ENCODE measurements at places on chromosomes 12 and 14.

DNA sequence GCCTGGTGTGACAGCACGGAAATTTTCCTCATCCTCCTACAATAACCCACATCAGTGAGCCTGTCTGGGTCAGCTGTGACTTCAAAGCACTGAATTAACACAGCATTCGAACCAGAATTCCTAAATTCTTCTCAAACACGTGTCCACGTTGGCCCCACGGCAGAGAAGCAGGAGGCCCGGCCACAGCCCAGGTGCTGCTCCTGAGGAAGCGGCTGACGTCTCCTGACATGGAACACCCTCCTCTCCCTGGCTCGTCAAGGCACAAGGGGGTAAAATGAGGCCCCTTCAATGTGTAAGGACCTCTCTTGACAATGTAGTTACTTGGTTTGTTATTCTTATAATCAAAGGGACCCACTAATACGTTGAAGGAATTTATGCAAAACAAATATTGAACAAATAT is 156.3 kb upstream of the GSC start:
- no peak for DNase-seq

GRCh38 chr12:3389986-3390385 is 101.0 kb upstream of the PRMT8 start:
- DNase-seq = no peak

DNA sequence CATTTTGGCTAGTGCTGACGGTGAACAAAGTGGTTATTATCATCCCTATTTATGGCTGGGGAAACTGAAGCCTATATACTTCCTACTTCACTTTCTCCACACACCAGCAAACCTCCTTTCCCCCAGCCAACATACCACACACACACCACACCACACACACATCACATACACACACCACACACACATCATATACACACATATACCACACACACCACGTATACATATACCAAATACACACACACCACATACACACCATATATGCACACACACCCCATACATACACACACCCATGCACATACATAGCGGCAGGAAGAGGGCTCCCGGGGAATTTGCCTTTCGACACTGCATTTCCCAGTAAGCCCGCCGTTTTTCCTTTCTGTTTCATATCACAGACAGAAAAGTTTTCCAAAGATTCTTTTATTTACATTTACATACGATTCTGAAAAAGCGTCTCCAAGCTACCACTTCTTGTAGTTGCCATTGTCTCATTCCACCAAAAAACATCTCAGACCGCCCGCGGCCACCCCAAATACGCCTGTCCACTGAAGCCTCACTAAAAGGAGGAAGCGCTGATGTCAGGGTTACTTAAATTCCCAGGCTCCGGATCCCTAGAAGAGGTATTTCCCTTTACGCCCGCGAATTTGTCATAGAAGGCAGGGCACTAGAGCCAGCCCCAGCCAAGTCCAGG is 823 bp upstream of the RAB5B start:
- DNase-seq = no peak

- DNase-seq = no peak
These were observed 5.7 kb upstream of the KRT75 start for GRCh38 chr12:52439845-52440244.

GRCh38 chr12:29617407-29617803 is 119.9 kb upstream of the OVCH1 start:
- no peak for DNase-seq

DNA sequence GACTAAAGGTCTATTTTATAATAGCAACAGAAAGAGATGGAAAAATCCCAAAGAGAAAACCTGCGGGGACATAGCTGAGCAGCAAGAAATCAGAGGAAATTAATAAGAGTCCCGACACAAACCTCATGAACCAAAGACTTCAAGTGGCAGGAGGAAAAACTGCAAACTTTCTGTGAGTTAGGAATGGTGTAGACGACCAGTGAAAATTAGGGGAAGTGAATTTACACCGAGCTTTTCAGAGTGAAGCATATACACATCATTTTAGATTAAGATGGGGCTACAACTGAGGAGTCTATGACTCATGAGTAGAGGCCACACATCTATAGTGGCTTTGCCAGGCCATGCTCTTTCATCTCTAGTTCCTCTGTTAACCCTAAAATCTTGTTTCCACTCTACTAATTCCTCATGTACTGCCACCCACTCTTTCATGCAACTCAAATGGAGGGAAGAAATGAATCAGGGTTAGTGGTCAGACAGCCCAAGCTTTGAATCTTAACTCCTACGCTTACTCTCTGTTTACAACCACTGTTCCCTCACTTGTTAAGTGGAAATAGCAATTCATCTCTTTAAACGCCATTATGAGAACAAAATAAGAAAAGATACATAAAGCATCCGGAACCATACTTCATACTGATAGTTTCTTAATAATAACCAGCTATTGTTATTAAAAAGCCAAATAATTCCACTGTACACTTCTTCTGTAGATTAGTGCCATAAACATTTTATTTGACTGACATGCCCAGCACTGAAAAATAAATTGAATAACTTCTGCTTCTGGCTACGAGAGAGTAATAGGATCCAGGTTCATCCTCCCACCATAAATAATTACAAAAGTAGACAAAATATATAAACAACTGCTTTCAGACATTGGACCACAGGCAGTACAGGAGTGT is 219.3 kb downstream of the RMST start:
- DNase-seq = no peak

DNA sequence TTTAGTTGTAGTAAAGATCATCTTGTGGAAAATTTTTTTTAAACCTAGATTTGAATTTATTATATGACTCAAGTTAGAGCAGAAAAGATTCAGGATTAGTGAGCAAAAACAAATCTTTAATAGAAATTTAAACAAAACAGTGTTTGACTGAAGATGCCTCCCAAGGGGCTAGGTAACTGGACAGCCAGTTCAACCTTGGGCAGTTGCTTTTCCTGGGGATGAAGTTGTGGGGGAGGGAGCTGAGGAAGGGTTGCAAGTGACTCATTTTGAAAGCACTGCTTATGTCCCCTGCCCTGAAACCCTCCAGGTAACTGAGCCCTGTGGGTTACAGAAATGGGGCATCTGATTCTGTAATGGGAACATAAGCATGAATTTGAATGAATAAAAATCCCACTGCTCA is 13.1 kb downstream of the CFAP54 start:
- DNase-seq = no peak

DNA sequence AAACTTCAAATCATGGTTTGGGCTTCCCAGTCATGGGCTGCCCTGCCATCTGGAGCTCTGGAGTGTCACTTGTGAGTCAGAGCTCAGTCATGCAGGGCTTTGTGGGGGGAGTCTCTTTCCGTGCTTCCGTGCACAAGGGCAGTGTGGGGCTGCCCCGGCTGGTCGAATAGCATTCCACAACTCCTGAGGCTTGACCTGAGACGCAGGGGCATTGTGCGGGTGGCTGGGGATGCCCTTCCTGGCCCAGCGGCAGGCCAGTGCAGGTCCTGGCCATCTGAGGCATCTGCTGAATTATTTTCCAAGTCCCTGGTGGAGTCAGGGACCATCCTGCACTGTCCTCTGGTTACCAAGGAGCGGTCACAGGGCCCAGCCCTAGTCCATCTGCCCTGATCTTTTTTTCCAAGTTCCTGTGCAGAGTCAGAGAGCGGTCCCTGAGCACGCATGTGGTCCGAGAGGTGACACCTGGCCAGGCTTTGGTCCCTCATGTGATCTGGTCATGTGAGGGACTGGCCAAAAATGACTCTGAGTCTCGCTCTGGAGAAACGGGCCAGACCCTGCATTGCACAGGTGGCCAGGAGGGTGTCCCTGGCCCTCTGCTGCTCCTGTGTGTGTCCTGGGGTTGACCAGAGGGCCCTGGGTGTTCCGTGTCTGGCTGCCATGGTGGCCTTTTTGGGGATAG is 167.0 kb upstream of the ALG10B start:
- DNase-seq = peak; percentile 39

- DNase-seq = no peak
These were observed 113.2 kb upstream of the HIF1A start for GRCh38 chr14:61581955-61582615.

GRCh38 chr12:121803861-121804416 is at the start of gene SETD1B:
Gene SETD1B, plus strand, starts transcription at chr12:121804009. Its CDS starts 729 bp downstream, at chr12:121804738.
- no peak for DNase-seq

DNA sequence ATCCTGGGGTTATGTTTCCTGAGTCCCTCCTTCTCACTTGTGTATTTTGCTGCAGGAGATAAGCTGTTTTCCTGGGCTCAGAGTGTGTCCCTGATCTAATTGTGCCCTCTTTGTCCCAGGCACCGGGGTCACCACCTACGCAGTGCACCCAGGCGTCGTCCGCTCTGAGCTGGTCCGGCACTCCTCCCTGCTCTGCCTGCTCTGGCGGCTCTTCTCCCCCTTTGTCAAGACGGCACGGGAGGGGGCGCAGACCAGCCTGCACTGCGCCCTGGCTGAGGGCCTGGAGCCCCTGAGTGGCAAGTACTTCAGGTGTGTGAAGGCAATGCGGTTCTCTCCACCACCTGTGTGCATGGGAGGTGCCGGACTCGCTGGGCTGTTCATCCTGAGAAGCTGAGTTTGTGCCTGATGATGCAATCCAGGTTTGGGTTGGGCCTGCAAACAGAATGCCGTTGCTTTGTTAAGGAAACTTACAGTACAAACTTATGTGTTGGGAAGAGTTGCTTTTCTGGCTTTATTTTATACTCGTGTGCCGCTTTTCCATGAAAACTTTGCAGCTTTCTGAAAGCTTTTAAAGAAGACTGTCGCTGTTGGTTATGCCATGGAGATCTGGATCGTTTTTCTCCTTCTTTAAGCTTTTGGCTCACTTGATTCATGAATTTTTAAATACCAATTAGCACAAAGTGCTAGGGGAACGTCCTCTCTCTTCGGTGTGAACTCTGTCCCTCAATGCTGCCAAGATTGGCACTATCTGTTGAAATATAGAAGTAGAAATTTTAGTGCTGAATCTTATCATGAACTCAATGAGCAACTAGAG is 27.6 kb downstream of the RDH12 start:
- no peak for DNase-seq

- DNase-seq = no peak
These were observed 3.6 kb downstream of the FOXA1 start for GRCh38 chr14:37591311-37591940.

DNA sequence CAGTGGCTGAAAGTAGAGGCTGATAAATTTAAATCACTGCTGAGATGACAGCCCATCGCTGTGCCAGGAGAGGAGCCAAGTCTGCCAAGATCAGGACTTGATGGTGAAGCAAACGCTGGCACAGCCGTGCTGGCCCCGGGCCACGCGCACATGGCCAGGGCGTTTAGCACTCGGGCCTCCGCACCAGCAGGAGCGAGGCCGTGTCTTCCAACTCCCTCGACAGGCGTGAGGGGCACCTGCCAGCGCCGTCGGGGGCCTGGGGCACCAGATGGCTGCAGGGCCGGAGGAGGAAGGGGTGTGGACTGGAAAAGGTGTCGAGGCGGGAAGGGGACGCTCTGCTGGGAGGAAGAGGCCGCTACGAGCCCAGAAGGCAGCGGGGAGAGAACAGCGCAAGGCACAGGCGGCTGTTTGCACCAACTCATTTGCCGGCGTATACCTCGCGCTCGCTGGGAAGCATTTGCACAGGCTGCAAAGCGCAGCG is 29.5 kb downstream of the RIMBP2 start:
- DNase-seq = no peak

- DNase-seq = no peak
These were observed 33.3 kb downstream of the TMCC3 start for GRCh38 chr12:94617101-94617500.

GRCh38 chr12:58066296-58066695 is 124.9 kb downstream of the ATP23 start:
- no peak for DNase-seq

DNA sequence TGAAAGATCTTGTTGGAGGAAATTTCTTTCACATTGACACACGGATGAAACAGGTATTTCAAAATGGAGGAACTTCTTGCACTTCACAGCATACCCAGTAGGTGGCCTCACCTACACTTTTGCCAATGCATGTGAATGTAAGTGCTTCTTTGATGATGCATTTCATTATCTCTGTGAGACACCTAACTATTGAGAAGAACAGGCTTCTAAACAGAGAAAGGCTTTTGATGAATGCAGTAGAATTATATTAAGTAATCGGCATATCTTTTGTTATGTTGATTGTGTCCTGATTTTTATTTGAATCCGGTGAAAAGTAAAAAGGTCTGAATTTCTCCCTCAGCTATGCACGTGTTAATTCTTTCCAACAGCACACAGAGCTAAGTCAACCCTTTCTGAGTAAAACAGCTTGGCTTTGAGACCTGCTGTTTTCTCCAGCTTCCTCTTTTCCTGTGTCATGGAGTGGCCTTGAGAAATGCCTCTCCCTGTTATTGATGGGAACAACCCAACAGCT is 399.0 kb downstream of the NAV3 start:
- peak; percentile 10 for DNase-seq

GRCh38 chr14:31128601-31129526 is 78.7 kb downstream of the HECTD1 start:
- DNase-seq = no peak

GRCh38 chr14:72519543-72519942 is 374.4 kb downstream of the DPF3 start:
- no peak for DNase-seq

DNA sequence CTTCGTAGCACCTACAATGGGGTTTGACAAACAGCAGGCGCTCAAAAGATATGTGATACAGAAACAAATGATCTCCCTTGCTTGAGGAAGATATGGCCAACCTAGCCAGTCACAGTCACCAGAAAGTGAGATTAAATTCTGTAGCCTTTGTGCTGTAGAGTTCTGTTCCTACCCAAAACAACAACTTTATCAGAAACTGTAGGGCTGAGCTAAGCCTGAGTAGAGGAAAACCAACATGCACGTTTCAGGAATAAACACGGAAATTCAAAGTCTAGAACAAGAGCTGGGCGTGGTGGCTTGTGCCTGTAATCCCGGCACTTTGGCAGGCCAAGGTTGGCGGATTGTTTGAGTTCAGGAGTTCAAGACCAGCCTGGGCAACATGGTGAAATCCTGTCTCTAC is 23.0 kb downstream of the AICDA start:
- DNase-seq = no peak

GRCh38 chr12:130097342-130097741 is 64.9 kb upstream of the FZD10 start:
- DNase-seq = no peak

- DNase-seq = no peak
These were observed 155.0 kb downstream of the NUAK1 start for GRCh38 chr12:105983622-105984320.

DNA sequence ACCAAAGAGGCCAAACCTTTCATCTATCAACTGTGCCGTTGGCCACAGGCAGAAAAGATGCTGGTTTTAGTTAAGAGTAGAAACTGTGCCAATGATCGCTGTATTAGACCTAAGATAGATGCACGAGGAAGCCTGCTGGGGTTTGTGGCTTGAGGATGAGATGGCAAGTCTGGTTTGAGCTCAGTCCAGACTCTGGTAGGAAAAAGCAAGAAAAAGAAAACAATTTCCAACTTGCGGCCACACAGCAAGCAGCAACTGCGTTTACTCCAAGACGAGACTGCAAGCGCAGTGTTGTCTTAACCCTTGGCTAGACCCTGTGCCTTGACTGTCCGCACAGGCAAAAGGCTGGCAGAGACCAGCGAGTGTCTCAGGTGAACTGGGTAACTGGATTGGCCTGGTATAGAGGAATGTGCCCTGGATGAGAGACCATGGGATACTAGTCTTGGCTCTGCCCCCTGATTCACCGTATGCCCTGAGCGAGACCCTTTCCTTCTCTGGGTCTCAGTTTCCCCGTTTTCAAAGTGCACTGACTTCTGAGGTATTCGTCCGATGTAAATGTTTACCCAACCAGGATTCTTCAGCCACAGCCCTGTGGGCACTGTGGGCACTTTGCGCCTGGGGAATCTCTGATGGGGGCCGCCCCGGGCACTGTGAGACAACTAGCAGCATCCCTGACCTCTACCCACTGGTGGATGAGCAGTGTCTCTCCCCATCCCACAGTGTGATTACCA is 113.4 kb downstream of the DICER1 start:
- no peak for DNase-seq
